ENCODE measurements at places on chromosomes 1 and 21.

DNA sequence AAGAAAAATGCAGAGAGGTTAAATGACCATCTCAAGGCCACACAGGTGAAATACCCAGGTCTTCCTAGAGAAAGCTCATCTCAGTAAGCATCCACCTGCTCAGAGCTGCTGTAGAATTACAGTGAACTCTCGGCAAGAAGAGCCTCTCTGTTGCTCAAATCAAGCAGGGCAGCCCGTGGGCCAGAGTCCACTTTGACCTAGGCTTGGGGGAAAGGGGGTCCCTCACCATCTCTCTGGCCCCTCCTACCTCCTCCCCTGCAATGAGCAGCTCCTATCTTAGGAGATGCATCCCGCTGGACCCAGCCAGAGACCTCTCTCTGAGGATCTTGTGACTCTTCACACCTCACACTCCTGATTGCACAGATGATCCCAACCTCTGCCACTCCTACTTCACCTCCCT lies 364.7 kb downstream of the PTPRU start:
- DNase-seq: no peak

DNA sequence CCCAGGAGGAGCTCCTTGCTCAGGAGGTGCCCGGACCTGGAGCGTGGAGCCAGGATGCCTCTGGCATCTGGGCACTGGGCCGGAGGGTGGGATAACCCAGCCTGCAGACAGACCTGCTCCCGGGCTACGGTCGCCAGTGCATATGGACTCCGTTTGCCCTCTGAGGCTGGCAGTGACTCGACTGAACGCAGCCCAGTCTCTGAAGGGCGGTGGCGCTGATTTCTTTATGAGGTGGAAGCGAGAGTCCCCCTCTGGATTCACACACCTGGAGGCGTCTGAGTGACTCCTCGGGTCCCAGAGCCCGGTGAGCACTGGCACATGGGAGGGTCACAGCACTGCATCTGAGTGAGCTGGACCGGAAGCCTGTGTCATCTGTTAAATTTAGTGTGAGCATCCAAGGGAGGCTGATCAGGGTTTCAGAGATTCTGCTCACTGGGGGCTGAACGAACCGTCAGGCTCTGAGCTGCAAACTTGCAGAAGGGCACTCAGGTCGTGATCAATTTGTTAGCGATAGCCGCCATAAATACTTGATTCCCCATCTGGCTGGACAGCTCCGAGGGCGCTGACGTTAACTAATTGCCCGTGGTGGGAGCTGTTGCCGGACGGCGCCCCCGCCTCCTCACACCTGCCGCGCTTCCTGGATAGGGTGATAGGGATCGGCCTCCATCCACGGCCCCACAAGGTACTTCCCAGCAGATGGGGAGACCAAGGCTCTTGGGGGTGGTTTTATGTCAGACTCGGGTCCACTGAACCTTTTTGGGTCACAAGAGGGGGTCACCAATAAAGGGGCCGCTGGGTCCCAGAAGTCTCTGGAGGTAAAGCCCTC lies 60.7 kb upstream of the TTC34 start:
- DNase-seq: no peak

DNA sequence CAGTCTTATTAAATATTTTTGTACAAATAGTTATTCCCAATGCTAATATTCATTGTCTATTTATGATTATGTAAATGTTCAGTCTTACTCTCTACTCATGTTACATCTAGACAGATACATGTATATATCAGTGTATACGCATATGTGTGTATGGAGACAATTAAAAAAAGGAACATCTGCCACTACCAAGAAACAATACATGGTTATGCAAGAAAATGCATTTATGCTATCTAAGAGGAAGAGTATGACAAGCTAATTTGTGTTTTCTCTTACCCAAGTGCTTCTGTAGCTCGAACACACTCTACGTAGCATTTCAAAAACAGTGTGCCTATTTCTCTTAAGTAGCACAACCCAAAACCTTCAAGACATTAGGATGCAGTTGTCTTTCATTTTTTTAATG lies 6.1 kb upstream of the RLF start:
- DNase-seq: no peak

DNA sequence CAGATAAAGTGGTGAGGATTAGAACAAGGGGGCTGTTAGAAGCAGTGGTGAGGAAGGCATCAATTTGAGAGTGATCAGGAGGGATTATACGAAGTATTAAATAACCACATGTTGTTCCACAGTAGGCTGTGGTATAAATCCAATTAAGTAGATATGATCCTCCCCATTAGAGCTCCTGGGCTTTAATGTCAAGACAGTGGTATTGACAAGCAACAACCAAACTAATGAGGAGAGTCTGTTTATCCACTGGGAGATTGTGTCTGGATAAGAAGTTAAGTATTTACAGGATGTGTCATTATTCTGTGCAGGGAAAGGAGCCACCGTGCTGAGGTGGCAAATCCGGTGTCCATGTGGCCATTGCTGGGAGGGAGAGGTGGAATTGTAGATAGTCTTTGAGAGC lies 5.8 kb downstream of the ACTN2 start:
- no peak for DNase-seq

- DNase-seq: no peak
Measured at GRCh38 chr21:25913479-25913878, 178.7 kb downstream of the GABPA start.

- DNase-seq: no peak
Measured at GRCh38 chr1:42848823-42849537, 2.6 kb downstream of the ZNF691 start.

DNA sequence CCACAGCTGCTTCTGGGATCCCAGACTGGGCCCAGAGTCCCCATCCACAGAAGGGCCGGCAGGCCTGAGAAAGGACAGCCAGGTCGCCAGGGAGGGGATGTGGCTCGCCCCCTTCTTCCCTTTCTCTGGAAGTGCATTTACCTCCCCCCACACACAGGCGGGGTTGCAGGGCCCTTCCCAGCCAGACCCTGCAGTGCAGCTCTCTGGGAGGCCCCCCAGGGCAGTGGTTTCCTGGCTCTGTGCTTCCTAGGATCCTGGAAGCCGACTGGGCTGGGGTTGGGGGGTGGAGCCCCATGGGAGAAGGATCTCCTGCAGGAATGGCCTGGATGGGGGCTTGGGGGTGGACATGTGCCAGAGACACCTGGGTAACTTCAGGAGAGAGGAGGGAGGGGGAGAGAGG lies 4.2 kb upstream of the COL6A1 start:
- DNase-seq: no peak

DNA sequence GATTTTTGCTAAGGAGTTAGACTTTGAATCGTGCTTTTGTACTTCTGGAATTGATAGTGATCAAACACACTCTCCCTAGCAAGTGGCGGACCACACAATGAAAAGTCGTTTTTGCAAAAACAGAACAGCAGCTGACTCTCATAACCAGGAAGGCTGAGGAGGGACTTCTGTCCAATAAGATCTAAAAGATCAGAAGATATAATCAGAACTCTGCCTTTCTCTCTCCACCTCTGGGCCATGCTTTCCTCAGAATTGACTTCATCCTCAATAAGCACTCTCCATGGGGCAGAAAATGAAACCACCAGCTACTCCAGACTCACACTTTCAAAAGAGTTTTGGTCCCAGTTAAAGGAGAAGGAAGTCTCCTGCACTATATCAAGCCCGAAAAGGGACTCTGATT lies 55.3 kb upstream of the SAMD13 start:
- peak; percentile 33 for DNase-seq

DNA sequence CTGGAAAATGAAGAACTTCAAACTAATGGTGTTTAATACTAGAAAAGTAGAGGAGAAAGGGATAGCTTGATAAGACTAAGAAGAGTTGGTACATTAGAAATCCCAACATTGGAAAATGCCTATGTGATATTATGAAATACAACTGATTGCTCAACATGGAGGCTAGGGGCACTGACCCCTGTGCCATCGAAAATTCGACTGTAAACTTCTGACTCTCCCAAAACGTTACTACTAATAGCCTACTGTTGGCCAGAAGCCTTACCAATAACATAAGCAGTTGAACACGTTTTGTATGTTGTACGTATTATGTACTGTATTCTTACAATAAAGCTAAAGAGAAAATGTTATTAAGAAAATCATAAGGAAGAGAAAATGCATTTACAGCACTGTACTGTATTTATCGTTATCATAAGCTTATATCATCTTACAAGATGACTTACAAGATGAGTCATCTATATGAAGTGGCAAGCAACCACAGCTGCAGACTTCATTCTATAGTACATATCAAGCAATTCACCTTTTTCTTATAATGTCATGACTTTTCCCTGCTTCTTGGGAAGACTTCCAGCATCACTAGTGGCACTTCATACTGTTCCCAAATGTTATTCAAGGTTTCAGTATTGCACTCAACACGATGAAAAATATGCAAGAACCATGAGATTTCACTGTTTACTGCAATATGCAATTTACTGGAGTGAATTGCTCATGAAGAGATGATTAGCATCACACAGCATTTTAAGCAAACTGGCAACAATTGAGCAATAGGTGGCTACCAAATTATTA lies 12.9 kb upstream of the CTSK start:
- DNase-seq: no peak

DNA sequence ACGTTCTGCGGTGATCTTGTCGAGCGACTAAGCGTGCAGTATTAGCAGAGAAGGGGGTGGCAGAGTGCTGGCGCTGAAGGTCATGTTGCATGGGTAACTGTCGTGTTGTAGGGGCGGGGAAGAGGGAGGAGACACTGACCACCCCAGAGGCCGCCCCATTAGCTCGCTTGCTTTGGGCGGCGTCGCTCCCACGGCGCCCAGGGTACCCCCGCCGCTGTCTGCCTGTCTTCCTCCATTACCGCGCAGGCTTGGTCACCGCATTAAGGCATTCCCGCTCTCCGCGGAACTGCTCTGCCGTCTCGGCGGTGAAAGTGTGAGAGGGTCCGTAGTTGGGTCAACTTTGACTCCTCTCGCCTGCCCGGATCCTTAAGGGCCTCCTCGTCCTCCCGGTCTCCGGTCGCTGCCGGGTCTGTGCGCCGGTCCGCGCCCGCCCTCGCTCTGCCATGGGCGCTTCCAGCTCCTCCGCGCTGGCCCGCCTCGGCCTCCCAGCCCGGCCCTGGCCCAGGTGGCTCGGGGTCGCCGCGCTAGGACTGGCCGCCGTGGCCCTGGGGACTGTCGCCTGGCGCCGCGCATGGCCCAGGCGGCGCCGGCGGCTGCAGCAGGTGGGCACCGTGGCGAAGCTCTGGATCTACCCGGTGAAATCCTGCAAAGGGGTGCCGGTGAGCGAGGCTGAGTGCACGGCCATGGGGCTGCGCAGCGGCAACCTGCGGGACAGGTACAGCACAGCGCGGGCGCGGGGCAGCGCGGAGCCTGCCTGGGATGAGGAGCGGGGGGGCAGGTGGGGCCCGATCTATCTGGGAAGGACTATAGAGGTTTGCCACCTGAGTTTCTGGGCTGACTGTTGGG lies at the start of gene MTARC2:
Gene MTARC2 (plus strand): TSS at position 234 of the 846 bp plus-strand sequence. CDS start 210 bp downstream, at position 444.
- DNase-seq: no peak

- peak; percentile 20 for DNase-seq
Measured at GRCh38 chr1:72037745-72038343, 244.5 kb downstream of the NEGR1 start.

DNA sequence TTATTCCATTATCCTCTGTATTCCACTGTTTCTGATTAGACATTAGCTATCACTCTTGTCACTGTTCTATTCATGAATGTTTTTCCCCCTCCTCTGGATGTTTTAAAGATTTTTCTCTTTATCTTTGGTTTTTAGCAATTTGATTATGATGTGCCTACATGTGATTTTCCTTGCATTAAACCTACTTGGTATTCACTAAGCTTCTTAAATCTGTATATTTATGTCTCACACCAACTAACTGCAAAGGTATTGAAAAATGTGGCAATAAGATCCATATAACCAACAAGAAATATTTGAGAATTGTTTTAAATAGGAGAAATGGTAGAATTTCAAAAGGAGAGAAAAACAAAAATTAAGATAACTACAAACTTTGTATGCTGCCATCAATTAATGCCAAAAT lies 25.2 kb downstream of the FAF1 start:
- no peak for DNase-seq

GRCh38 chr1:94738371-94738770 lies 81.8 kb upstream of the SLC44A3 start:
- no peak for DNase-seq

DNA sequence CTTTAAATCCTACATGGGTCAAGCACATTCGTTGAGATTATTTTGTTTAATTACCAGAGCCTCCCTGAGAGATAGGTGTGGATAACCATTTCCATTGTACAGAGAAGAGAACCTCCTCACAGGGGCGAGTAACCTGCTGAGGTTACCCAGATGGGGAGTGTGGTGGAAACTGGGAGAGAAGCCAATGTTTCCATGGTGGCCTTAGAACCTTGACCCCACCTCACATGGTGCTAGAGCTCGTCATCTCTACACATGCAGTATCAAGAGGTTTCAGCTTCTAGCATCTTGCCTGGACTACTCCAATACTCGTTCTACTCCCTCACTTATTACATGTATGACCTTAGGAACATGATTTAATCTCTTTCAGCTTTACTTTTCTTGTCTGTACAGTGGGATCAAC lies 4.8 kb downstream of the REG4 start:
- DNase-seq: no peak

DNA sequence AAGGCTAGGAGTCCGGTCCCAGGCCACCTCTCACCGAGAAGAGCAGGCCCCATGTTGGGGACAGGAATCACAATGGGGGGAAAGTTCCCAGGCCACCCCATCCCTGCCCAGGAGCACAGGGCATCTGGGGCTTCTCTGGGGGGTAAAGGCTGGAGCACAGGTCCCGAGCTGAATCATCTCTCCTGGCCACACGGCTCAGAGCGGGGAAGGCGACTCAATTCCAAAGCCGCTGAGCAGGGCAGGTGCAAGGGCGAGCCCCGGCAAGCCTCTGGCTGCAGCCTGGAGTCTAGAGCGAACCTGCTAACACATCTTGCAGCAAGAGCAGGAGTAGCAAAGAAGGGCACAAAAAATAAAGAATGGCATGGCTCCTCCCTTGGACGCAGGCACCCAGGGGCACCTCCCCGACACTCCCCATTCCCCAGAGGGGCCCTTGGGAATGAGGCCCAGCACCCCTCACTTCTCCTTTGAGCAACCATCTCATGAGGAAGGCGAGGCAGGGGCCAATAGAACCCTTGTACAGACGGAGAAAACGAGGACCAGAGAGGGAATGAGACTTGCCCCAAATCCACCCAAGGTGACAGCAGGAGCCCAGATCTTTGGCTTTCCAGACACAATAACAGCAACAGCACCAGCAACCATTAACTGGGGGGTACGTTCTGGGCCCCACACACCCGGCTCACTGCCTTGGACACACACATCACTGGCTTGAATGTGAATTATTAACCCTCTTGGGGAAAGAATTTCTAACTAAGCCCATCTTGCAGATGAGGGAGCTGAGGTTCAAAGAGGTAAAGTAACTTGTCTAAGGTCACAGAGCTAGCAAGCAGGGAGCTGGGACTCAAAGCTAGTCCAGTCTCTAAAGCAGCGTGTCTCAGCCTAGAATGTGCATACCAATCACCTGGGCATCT lies 20.7 kb upstream of the ALDH4A1 start:
- no peak for DNase-seq

Measured in glomerular endothelial cell (primary cell).